ENCODE measurements at places on chromosomes 6 and 20. TPM values are rescaled to one million over a fixed set of nuclear protein-coding genes. Genes with fewer than 3 reads are reported as not detected.

Gene GSTA1
- total RNA-seq, result not detected

Gene MSH5
- 29.1 TPM for total RNA-seq

Gene ZC3H12D
- 0.37 TPM for total RNA-seq

Gene BRPF3
- 11.8 TPM for total RNA-seq

Gene PAX1
- not detected for total RNA-seq

Gene CALHM4
- not detected for total RNA-seq

Gene MUC21
- total RNA-seq, result not detected
